ENCODE measurements at places on chromosomes 13 and 19. TPM values are rescaled to one million over a fixed set of nuclear protein-coding genes. Genes with fewer than 3 reads are reported as not detected.

Gene PSG1
- total RNA-seq: not detected

Gene PROZ
- total RNA-seq: not detected

Gene UPF1
- total RNA-seq: 37.1 TPM

Gene KLK1
- 0.25 TPM for total RNA-seq

Gene TINCR
- total RNA-seq: 0.49 TPM

Gene LRCH1
- 17.5 TPM for total RNA-seq

Gene ANGPTL8
- total RNA-seq: not detected

Gene PEX11G
- total RNA-seq: 0.25 TPM

Gene LILRB4
- 0.49 TPM for total RNA-seq

Gene RFPL4AL1
- total RNA-seq: not detected

Gene MUC16
- not detected for total RNA-seq

Gene ZNF615
- total RNA-seq: 22.1 TPM

Gene NFIX
- 185 TPM for total RNA-seq

Gene ZNF8
- total RNA-seq: 17.9 TPM

Gene MYO1F
- total RNA-seq: 2.5 TPM

Gene MBD3L3
- total RNA-seq: not detected

Gene DNASE2
- 2.5 TPM for total RNA-seq

Gene KIR2DL4
- total RNA-seq: not detected

Gene KLK7
- total RNA-seq: not detected

Gene ZNF30
- 7.9 TPM for total RNA-seq

Gene WDFY2
- 8.1 TPM for total RNA-seq

Gene ERICH6B
- total RNA-seq: 0.25 TPM

Gene ZNF345
- total RNA-seq: 26.8 TPM

Gene SYCN
- not detected for total RNA-seq

Gene IRGC
- total RNA-seq: not detected

Gene LGALS14
- not detected for total RNA-seq

Gene CCDC169
- total RNA-seq: 3.4 TPM

Gene FLT1
- total RNA-seq: 16.2 TPM

Gene ZNF560
- total RNA-seq: 0.49 TPM

Gene FCHO1
- 20.7 TPM for total RNA-seq

Gene FGF14
- 49.9 TPM for total RNA-seq

Gene ZNF443
- total RNA-seq: 11.3 TPM

Gene CACNG8
- total RNA-seq: 7.6 TPM

Gene SIGLEC5
- 0.25 TPM for total RNA-seq

Gene SH3GL1
- total RNA-seq: 25.8 TPM

Gene UBL5
- total RNA-seq: 108 TPM

Gene ZNF506
- 45.7 TPM for total RNA-seq

Gene KLF1
- 0.25 TPM for total RNA-seq

Measured in temporal lobe (tissue), 4 donors.